ENCODE measurements at places on chromosomes 4 and X.

DNA sequence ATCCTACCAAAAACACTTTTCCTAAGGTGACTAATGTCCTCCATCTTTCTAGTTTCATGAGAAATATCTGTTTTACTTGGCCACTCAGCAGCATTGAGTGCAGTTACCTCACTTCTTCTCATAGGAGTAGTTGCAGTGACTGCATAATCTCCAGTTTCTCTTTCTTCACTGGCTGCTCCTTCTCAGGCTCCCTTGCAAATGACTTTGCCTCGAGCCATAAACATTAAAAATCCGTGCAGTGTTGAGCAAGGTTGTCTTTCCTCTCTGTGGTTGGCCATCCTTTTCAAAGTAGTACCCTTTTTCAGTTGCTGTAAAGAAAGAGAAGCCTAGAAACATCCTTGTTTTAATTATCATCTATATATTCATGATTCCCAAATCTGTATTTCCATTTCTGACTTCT lies 10.2 kb upstream of the PRKG2 start:
- DNase-seq = no peak

DNA sequence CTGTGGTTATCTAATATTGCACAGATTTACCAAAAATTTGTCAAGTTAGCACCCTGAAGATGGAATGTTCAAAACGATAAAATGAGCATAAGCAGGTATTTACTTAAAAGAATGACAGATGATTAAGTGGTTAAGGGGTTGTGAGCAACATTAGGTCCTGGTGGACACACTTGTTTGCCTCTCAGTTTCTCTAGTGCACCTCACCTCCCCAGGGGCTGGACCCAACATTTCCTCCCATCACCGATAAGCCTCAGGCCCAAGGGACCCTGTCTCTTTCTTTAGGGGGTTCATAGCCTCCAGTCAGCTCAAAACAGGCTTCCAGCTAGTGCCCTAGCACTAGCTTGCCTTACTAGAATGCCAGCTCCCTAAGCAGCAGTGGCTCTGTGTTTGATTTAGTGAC lies 88.0 kb downstream of the ATP11C start:
- DNase-seq = no peak

GRCh38 chrX:139828033-139828432 lies 104.8 kb downstream of the ATP11C start:
- DNase-seq = no peak

- no peak for DNase-seq
These were observed 83.8 kb downstream of the SEL1L3 start for GRCh38 chr4:25779021-25779420.

DNA sequence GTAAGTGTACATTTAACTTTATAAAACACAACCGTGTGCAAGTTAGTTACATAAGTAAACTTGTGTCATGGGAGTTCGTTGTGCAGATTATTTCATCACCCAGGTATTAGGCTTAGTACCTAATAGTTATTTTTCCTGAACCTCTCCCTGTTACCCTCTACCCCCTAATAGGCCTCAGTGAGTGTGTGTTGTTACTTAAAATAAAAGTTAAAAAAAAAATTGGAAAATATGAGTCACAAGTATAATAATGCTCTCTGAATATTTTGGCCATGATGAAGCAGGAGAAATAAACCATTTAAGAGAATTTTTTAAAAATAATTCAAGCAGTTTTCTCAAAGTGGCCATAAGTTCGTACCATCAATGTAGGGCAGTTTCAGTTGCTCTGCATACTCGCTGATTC lies 105.1 kb upstream of the GRID2 start:
- no peak for DNase-seq

- no peak for DNase-seq
These were observed 70.6 kb upstream of the ANK2 start for GRCh38 chr4:112978691-112979472.

GRCh38 chr4:37320513-37321235 lies 76.1 kb downstream of the NWD2 start:
- no peak for DNase-seq

- DNase-seq = no peak
These were observed at the start of gene SERTM2 for GRCh38 chrX:111511477-111511876. Gene SERTM2 (plus strand): TSS chrX:111511645. CDS start chrX:111518858, 7,213 bp downstream.
